ENCODE measurements at places on chromosomes 16 and 17.

- no peak for DNase-seq
These were observed 18.1 kb downstream of the CMIP start for GRCh38 chr16:81462683-81463082.

DNA sequence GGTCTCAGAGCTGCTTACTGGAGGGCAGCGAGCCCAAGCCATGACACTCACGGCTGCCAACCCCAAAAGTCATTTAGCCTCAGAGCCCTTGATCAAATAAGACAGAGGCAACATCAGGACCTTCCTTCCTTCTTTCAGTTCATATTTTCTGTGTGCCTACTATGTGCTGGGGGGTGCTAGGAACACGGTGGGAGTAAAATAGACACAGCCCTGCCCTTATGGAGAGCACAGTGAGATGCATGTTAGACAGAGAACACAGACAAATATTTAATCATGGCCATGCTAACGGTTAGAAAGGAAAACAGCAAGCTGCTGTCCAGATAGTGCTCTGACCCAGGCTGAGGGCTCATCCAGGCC lies 4.5 kb upstream of the BRD7 start:
- DNase-seq: no peak

DNA sequence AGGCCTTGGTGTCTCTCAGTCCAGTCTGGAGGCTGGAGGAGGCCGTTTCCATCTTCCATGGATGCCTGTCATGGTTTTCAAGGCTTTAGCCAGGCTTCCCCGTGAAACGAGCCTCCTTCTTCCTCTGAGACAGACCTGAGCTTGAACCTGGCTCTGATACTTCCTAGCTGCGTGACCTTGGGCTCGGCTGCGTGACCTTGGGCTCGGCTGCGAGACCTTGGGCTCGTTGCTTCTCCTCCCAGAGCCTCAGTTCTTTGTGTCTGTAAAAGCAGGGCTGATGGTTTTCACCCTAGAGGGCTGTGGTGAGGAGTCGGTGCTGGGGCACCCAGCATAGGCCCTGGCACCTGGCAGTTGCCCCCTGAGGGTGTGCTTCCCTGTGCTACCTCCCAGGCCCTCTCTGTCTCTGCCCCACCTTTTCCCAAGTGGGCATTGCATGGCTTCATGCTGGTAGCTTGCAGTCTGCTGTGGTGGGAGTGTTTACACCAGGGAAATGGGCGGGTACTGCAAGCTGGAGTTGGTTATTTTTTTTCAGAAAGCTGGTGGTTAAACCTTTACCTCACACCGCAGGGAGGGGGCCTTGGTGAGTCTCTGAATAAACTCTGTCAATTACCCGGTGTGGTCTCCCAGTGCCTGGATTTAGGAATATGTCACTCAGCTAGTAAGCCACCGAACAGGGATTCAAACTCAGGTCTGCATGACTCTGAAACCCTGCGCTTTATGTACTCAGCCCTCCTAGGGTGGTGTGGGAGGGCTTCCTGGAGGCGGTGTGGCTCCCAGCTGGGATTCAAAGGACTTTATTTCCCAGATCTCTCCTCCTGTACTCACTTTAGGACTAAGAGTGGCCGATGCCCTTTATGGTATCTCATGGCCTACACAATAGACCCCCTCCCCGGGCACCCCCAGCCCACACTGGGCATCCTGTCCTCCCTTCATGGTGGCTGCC lies 129.0 kb upstream of the CIBAR2 start:
- DNase-seq: no peak

DNA sequence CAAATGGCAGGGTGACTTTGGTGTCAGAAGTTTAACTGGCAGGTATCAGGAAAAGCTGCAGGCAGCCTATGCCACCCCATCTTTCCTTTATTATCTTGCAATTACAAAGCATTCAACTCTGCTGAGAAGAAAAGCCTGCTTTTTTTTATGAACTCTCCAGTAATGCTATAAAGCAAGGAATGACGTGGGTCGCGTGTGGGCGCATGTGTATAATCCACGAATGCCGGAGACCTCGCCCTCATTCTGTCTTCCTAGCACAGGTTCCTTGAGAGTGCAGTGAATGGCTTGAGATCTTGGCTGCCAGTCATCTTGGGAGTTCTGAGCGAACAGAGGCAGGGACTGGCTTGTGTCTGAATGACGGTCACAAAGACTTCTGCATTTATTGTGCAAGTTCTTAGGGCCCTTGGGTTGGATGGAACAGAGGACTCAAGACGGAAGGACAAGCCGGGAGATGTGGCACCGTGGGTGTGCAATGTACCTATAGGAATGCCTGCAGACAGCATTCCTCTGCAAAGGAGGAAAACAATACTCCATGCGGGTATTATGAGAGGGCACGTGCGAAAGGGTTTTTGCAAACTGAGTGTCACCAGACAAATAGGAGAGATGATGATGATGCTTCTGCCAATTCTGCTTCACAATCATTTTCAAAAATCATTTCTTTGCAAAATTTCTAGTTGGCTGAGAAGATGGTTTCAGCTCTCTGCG lies 96.1 kb upstream of the ELAC2 start:
- no peak for DNase-seq

DNA sequence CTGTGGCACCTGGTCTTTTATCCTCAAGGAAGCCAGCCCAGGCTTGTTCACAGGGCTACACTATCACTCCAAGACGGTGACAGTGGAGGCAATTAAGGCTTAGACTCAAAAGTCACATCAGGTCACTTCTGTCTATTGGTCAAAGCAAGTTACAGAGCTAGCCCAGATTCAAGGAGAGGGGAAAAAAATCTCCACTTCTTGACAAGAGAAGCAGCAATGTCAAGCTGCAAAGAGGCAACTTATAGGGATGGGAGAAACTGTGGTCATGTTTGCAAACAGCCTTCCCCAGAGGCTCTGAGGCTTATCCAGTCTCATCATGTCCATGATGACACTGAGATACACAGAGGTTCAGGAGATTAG lies 31.6 kb downstream of the SERPINF1 start:
- DNase-seq: no peak

DNA sequence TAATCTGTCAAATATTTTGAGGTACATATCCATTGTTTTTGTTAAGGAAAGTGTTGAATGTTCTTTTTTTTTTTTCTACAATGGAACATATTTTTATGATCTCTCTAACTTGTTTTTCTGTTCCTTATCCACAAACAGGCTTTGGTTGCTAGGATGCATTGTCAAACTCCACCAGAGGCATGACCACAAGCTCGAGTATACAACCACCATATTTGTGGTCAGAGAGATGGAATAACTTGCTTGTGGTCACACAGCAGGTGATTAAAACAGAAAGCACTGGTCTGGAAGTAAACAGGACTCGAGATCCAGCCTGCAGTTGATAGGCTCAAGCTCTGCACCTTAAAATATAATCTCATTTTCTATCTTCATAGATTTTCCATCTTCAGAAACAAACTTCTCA lies 105.8 kb upstream of the ADAMTS18 start:
- DNase-seq: no peak

- no peak for DNase-seq
These were observed 29.4 kb upstream of the PRKCA start for GRCh38 chr17:66272811-66273585.

DNA sequence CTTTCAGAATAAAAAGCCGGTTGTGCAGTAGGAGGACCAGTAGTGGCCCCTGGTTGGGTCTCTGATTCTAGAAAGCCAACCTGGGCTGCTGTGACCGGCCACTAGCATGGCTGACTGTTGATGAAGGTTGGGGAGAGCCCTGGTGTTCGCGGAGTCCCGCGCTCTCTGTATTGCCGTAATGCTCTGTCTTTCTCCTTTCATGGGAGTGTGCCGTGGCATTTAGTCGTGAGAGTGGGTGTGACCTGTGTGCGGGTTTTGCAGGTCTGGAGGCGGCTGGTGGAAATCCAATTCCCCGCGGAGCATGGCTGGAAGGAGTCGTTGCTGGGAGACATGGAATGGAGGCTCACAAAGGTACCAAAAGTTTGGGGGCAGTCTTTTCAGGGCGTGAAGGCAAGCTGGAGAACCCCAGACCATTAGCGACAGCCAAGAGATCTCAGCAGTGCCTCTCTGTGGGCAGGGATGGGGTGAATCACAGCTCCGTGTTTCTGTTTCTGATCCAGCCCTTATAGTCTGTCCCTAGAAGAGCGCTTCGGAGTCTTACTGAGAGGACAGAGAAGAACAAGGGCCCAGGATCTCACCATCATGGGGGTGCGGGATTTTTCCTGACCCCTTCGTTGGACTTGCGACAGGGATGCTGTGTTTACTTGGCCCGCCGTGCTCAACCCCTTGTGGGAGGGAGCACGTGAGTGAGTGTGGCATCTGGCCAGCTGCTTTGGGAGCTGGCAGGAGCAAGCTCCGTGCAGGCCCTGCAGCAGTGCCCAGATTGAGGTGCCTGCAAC lies 56.5 kb downstream of the RNF213 start:
- no peak for DNase-seq

DNA sequence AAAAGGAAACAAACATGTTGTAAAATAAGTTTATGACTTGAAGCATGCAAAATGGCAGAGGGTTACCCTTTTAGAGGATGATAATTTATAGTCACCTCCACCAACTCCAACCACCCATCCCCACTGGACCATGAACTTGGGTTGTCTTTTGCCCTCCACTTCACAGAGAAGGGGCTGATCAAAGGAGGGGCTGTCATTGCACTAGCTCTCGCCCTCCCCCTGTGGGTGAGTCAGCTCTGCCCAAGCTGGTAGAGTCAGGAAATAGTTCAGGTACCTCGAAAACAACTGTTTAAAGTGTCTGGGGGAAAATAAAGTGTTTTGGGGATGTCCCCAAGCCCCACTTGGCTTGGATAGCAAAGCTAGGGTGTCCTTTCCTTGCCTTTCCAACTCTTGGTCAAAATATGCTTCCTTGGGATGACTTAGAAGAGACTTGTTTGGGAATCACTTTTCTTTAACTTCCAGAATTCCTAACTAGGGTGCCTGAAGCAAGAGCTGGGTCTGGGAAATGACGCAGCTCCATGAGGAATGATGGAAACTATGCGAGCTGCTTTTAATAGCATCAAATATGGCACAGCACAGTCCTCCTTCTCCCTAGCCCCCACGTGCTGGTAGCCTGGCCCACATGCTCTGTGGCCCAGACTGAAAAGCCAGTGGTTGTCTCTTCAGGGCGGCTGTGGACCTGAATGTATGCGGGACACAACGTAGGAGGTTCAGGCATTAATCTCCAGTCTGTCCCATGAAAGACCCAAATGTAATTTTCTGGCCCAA lies 40.7 kb downstream of the TBX4 start:
- DNase-seq: no peak

GRCh38 chr17:76579281-76579680 lies 6.4 kb downstream of the ST6GALNAC2 start:
- DNase-seq: no peak
